Aorta (tissue), 5 donors: ENCODE measurements at places on chromosomes 16 and 17. TPM values are rescaled to one million over a fixed set of nuclear protein-coding genes. Genes with fewer than 3 reads are reported as not detected.

The MRPL45 gene
- 14.4 TPM for total RNA-seq

The PYY gene
- total RNA-seq: not detected

The CCL17 gene
- total RNA-seq: 0.94 TPM

- DNase-seq: no peak
Measured at GRCh38 chr16:89070590-89070989, 23.1 kb upstream of the ACSF3 start.

GRCh38 chr17:31015639-31016038, 44.8 kb downstream of the RNF135 start:
- no peak for DNase-seq

The BICDL2 gene
- 0.10 TPM for total RNA-seq

GRCh38 chr17:41814195-41814594, 1.4 kb downstream of the FKBP10 start:
- no peak for DNase-seq

DNA sequence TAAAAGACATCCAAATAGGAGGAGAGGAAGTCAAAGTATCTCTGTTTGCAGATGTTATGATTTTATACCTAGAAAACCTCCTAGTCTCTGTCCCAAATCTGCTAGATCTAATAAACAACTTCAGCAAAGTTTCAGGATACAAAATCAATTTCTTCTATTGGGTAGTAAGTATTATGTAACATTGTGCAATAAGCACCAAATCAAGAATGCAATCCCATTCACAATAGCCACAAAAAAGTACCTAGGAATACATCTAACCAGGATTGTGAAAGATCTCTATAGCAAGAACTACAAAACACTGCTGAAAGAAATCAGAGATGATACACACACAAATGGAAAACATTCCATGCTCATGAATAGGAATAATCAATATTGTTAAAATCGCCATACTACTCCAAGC, 13.0 kb downstream of the NLRP1 start:
- DNase-seq: no peak

- peak; percentile 68 for DNase-seq
Measured at GRCh38 chr16:88064011-88064888, 113.0 kb downstream of the BANP start.

The PRSS36 gene
- 3.5 TPM for total RNA-seq

- peak; percentile 89 for DNase-seq
Measured at GRCh38 chr16:75580-76501, 2.2 kb upstream of the MPG start.

GRCh38 chr17:31598399-31598782, 206.9 kb downstream of the RAB11FIP4 start:
- DNase-seq: no peak
